Cardiac ventricle fibroblast (primary cell): ENCODE measurements at places on chromosomes 12 and 14. TPM values are rescaled to one million over a fixed set of nuclear protein-coding genes. Genes with fewer than 3 reads are reported as not detected.

ELK3 gene
- total RNA-seq = 30.7 and 32.0 TPM in 2 replicates

RNF212B gene
- total RNA-seq = not detected in 2 replicates

RPL10L gene
- not detected in 2 replicates for total RNA-seq

SPTB gene
- not detected in 2 replicates for total RNA-seq

OTX2 gene
- total RNA-seq = not detected in 2 replicates

DDX54 gene
- 78.1 and 108 TPM in 2 replicates for total RNA-seq

RFLNA gene
- 1.5 and 2.1 TPM in 2 replicates for total RNA-seq

CD4 gene
- 0.49 and 0.75 TPM in 2 replicates for total RNA-seq

DBX2 gene
- total RNA-seq = not detected in 2 replicates

CCDC177 gene
- 0.20 TPM in 1 of 2 replicates, not detected in the other for total RNA-seq

CPNE6 gene
- not detected in 2 replicates for total RNA-seq

PDE3A gene
- 5.9 and 7.4 TPM in 2 replicates for total RNA-seq

PIP4P1 gene
- total RNA-seq = 14.6 and 17.6 TPM in 2 replicates

KRT83 gene
- total RNA-seq = not detected in 2 replicates

PZP gene
- not detected in 2 replicates for total RNA-seq

ASPG gene
- not detected in 2 replicates for total RNA-seq

SMCO3 gene
- total RNA-seq = 0.24 and 0.81 TPM in 2 replicates

RPGRIP1 gene
- total RNA-seq = not detected in 2 replicates

HELB gene
- 1.3 and 2.2 TPM in 2 replicates for total RNA-seq

TSPAN19 gene
- total RNA-seq = not detected in 2 replicates
